Osteoblast (primary cell): ENCODE measurements at places on chromosomes 1 and 21. TPM values are rescaled to one million over a fixed set of nuclear protein-coding genes. Genes with fewer than 3 reads are reported as not detected.
A peak's percentile ranks its signal among the peaks of the same experiment; 100 is the strongest.

DNA sequence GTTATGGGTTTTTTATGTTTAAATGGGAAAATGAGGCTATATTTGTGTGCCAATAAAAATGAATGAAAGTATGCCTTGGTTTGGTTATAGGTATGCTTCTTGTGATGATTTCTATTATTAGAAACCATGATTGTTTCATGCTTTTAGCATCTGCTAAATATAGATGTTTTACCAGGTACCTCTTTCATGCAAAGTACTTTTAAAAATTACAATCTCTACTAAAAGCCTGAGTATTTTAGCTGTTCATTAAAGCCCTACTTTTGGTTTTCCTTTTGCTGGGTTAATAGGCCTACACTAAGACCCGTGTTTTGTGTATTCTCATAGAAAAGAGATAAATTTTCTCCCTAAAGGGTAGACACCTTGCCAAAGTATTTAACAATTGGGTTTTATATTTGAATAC is 32.0 kb downstream of the MTF2 start:
- no peaks in the 10 kb centered on the region for H3K27me3 ChIP-seq
- peak; percentile 21 for DNase-seq
- H3K36me3 ChIP-seq: peaks cover 3% of the 10 kb centered on the region
- H3K27ac ChIP-seq: peak overlapping the region; percentile 31

DNA sequence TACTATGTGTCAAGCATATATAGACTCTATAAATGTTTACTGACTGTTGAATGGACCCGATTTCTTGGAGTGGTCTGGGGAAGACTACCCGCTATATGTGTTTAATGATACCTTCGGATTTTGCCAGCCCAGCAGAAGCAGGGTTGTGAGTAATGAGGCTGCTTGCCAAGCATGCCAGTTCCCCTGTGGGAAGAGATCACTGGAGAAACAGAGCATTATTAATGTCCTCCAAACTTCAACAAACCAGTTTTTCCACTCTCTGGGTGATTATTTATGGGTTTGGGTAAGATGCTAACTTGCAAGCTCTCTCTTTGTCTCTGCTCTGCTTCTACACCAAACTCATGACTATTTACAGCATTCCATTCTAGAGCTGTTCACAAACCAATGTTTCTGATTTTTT is 25.1 kb upstream of the PHGDH start:
- peaks cover 15% of the 10 kb centered on the region for H3K27me3 ChIP-seq
- DNase-seq: peak; percentile 71
- H3K4me1 ChIP-seq: no peaks in the 10 kb centered on the region
- H3K4me3 ChIP-seq: no peak overlapping the region
- H3K36me3 ChIP-seq: no peaks in the 10 kb centered on the region
- no peak overlapping the region for H3K27ac ChIP-seq

DNA sequence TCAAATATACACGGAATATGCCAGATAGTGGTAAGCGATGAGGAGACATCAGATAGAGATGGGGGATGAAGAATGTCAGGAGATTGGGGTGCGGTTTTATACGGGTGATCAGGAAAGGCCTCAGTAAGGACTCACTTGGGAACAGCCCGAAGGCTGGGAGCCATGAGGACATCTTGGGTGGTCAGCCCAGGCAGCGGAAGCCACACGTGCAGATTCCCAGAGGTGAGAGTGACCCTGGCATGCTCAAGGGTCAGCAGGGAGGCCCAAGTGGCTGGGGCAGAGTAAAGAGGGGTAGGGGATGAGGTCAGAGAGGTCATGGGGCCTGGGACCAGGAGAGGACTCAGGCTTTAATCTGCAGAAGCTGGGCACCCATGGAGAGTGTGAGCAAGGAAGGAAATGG is 106.6 kb downstream of the MATN1 start:
- H3K36me3 ChIP-seq: no peaks in the 10 kb centered on the region
- no peak overlapping the region for H3K4me3 ChIP-seq
- H3K27ac ChIP-seq: no peak overlapping the region
- no peaks in the 10 kb centered on the region for H3K27me3 ChIP-seq
- H3K4me1 ChIP-seq: no peaks in the 10 kb centered on the region

The HUNK gene
- total RNA-seq: under 0.01 TPM in 2 replicates

The KCNN3 gene
- total RNA-seq: under 0.01 TPM in 2 replicates
